GM12892 (cell line): ENCODE measurements at places on chromosomes 2 and 18.
A peak's percentile ranks its signal among the peaks of the same experiment; 100 is the strongest.

- no peak for DNase-seq
Measured at GRCh38 chr18:6589923-6590322, 139.6 kb upstream of the ARHGAP28 start.

DNA sequence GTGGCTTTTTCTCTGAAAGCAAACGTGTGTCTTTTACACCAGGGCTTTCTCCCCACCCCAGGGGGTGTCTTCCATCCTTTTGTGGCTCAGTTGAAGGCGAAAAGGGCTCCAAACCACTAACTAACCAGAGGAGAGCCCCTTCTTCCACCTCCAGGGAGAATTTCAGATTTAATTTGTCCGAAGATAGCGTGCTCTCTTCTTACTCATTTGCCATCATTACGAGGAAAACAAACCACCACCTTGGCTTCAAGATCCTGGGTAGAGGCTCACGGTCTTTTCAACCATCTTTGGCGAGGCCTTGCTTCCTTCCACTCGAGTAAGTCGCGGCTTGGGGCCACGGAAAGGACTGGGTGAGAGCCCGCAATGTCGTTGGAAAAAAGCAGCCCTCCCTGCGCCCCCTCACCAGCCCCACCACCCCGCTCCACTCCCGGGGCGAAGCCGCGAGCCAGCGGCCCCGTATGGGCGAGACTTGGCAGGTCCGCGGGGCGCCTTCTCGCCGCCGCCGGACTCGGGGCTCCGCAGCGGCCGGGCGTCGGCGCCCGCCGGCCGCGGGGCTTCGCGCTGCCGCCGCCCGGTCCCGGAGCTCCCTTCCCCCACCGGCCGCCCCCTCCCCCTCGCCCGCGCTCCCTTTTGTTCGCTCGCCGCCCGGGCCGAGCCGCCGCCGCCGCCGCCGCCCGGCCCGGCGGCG lies 1.7 kb upstream of the ZNF532 start:
- peak; percentile 40 for DNase-seq

DNA sequence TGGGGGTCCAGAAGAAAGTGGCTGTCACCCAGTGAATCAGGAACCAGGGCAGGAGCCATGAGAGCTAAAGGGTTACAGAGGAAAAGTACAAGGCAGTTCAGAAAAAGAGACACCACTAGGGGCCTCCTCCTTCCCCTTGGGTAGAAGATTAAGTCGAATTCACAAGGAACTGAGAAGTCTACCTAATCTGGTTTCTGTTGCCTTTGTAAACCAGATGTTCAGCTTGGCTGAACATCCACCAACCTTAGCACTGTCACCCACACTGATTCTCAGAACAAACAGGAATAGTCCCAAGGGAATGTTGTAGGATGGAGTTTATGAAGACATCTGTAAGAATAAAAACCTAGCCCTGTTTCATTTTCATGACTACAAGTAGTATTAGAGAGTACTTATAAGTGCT lies 90.4 kb upstream of the NOSTRIN start:
- peak; percentile 23 for DNase-seq

DNA sequence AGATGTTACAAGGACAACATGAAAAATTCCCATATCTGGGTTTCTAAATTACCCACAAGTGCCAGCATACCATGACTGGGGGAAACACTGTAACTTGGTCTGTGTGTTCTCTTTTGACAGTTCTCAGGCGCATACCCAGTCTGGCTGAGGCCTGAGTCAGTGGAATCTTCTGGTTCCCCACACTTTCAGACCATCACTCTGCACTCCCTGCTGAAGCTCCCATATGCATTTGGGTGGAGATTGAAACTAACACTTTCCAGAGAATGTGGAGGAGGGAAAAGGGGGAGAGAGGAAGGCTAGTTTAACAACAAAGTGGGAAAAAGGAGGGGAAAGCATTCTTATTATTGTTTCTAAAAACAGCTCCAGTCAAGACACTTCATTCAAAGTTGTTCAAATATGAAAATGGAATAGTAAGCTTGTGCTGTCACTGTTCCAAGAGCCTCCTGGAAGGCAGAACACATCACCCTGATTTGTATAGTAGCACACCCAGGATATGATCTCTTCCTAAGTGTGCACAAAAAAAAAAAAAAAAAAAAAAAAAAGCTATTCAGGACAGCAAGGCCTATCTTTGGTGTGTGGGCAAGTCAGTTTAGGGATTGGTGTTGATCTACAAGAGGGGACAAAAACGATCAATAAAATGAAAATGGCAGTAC lies 48.1 kb upstream of the CTIF start:
- DNase-seq = no peak

DNA sequence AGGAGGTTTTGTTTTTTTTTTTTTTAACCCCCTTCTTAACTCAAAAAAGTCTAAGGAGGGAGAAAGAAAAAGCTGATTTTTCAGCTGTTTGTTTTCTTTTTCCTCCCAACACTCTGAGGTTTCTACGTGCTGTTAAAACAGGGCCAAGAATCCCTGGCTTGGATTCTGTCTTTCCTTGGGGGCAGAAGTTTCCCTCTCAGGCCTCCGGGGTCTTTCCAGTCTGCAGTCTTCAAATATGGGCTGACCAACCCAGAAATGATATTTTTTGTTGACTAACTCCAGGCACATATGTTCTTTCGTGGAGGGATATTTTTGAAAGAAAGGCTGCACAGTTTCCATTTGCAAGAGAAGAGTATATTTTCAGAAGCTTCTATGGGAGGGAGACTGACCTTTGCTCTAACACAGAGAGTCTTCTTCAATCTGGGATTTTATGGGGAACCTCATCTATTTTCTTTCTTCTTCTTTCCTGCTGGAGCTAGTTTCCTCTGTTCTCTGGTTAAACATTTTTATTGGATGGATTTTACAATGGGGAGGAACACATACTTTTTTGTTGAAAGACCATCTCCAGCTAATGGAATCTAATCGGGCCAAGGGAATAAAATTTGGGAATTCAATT lies 93.3 kb upstream of the SPRED2 start:
- DNase-seq = no peak

- no peak for DNase-seq
Measured at GRCh38 chr2:2812117-2812516, 481.0 kb upstream of the MYT1L start.

DNA sequence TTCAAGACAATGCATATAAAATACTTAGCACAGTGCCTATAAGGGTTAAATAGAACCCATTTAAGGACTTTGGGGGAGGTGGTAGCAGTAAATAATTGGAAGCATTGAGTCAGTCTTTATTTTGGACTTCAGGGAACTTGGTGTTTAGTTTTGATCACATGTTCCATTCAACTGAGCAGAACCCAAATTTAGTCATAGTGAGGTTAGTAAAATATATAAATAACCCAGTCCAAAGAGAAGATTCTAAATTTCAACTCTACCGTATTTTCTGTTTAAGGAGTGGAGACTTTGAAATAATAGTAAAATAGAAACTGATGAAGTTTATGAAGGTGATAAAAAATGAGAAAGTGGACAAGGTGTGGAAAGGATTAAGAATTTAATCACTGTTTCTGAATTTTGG lies 19.7 kb downstream of the TWSG1 start:
- DNase-seq = no peak

DNA sequence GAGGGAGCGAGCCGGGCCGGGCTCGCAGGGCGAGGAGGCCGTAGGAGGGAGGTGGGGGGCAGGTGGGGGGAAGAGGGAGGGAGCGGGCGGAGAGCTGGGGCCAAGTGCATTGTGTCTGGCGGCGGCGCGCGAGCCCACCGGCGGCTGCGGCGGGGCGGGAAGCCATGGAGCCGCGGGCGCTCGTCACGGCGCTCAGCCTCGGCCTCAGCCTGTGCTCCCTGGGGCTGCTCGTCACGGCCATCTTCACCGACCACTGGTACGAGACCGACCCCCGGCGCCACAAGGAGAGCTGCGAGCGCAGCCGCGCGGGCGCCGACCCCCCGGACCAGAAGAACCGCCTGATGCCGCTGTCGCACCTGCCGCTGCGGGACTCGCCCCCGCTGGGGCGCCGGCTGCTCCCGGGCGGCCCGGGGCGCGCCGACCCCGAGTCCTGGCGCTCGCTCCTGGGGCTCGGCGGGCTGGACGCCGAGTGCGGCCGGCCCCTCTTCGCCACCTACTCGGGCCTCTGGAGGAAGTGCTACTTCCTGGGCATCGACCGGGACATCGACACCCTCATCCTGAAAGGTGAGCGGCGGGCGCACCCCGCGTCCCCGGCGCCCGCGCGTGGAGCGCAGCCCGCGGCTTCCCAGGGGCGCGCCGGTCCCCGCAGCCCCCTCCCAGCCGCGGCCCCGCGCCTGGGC lies at the start of gene TMEM178A:
TMEM178A (plus strand) TSS at position 107 of the 680 bp plus-strand sequence; CDS start at position 165, 58 bp downstream.
- DNase-seq = peak; percentile 29

GRCh38 chr2:239318151-239318611 lies 82.6 kb downstream of the HDAC4 start:
- no peak for DNase-seq

DNA sequence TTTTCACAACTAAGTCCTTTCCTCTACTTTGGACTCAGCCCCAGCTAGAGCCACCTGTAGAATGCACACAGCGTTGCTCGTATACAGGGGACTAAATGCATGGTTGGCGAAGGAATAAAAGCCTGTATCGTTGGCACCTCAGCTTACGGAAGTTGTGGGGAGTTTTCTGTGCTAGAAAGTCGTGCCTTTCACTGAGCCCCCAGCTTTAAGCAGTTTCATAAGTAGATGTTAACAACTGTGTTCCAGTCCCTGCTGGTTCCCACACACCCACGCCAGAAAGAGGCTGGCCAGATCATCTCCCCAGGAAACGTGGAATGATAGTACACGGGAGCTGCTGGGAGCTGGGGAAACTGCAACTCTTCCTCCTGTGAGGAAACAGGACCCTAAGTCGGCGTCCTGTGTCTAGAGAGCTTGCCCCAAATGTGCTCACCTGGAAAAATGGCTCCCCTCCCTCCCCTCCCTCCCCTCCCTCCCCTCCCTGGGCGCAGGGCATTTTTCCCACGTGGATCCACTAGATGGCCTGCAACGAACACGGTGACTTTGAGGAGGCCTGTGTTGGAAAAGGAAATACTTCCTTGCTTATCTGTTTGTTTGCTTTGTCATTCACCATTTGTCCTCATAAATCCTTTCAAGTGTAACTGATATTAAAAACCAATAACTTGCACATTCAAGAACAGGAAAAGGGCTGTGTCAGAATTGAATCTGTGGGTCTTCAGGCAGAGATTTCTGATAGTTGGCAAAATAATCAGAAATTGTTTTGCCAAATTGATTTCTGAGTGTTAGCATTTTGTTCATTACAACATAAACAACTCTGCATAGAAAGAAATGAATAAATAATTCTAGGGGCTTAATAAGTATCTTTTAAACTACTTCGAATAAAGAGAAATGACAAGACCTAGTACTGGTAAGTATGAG lies 43.9 kb upstream of the RFX8 start:
- DNase-seq = no peak

DNA sequence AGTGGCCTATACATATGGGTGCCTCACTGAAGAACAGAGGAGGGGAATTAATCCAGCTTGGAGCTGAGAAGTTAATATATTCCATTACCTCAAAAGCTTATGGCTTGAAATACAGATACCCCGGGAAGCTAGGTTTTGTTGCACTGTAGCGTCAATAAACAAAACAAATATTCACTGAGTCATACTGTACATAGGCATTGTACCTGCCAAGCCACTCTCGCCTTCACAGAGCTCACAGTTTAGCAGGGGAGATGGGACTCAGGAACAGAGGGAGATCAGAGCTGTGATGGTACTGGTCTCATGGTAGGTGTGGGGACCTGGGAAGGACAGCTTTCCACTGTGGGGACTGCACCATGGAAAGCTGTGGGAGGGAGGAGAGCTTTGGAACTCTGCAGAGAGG lies 111.2 kb upstream of the ST6GAL2 start:
- no peak for DNase-seq

GRCh38 chr2:174340400-174341292 lies 5.9 kb downstream of the SP9 start:
- DNase-seq = no peak

DNA sequence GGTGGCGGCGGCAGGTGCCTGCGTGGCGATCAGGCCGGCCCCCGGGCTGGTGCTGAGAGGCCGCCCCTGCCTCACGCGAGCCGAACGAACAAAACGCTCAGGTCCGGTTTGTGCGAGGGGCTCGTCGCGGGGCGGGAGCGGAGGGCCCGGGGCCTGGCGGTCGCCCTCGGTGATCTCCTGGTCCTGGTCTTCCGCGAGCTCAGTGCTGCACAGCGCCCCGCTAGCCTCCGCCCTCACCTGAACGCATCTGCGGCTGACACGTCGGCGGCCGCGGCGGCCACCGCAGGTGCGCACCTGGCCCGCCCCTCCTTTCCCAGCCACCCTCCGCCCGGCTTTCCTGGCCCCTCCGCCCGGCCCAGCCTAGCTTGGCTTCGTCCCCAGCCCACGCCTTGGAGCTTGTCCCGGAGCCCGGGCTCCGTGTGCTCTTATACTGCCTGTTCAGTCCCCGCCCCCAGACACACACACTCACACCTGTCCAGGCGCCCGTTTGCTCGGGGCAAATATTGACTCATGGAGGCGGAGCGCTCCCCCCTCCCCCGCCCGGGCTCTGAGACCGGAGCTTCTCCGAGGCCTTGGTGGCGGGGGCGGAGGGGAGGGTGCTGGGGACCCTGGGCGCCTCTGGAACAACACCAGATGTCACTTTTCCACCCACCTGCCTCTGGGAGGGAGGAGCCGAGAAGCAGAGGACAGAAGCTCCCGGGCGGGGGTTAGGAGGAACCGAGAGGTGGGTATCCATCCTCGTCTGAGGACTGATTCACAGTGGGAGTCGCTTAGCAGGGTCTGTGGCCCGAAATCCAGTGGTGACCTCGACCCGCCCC lies 8.6 kb upstream of the CRYBA2 start:
- no peak for DNase-seq

GRCh38 chr2:8149985-8150539 lies 531.8 kb upstream of the ID2 start:
- DNase-seq = no peak

DNA sequence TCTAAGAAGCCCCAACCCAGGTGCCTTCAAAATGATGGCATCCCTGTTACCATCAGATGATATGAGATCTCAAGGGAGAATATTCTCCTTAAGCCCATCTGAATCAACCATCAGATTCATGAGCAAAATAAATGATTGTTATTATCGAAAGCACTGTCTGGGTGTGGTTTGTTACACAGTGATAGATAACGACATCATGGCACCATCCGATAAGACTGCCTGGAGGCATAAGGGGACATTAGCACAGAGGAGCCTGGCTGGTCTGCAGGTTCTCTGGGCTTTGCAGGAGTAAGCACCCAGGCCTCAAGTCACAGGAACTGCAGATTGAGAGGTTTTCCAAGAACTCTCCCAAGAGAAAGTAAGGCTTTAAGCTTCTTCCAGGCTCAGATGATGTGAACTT lies 15.6 kb downstream of the BMP10 start:
- no peak for DNase-seq

DNA sequence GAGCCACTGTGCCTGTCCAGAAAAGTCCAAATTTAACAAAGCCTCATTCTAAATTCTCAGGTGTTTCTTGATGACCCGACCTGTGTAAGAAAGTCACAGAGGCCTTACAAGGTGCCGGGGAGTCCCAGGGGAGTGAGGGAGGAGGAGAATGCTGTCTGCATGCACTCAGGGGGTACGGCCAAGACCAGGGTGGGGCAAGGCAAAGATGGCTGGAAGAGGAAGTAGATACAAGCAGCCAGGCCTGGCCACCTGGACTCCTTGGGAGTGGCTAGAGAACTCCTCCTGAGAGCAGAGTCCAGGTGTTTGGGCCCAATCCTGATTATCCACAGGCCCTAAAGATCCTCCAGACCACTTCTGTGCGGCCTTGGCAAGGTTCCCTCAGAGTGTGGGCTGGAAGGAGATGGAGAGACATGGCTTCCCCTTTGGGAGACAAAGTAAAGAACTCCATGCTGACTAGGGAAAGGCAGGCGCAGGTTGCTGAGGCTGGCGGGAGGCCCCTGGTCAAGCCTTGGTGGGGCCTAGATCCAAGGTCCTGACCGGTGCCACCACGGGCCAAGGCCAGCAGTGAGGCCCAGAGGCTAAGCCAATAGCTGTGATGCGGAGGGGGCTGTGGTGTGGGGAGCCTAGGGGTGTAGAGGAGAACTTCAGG lies 74.7 kb downstream of the COPS8 start:
- no peak for DNase-seq

GRCh38 chr2:190618030-190618429 lies 30.9 kb upstream of the NAB1 start:
- DNase-seq = no peak
